ENCODE measurements at places on chromosomes 5 and 9.

DNA sequence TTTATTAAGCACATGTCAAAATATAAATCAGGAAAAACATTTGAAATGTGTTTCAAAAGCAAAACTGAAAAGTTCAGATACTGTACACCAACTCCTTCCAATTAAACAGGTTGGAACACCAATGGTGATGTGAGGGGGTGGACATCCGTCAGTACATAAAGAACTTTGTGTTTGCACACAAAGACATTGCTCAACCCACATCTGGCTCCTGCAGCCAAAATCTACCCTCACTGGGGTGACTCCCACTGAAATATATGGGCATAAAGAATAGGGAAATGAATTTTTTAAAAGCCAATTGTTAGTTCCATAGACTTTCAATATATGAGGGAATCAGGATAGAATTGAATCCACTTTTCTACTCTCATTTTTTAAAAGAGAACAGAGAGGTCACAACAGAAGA, 63.9 kb downstream of the MEGF9 start:
- DNase-seq = no peak

- no peak for DNase-seq
These were observed 383.9 kb downstream of the TLR4 start for GRCh38 chr9:118088090-118088489.

- no peak for DNase-seq
These were observed 569 bp downstream of the CAMK4 start for GRCh38 chr5:111224561-111225345.

GRCh38 chr5:122702524-122702875, 72.4 kb upstream of the SNX2 start:
- no peak for DNase-seq

DNA sequence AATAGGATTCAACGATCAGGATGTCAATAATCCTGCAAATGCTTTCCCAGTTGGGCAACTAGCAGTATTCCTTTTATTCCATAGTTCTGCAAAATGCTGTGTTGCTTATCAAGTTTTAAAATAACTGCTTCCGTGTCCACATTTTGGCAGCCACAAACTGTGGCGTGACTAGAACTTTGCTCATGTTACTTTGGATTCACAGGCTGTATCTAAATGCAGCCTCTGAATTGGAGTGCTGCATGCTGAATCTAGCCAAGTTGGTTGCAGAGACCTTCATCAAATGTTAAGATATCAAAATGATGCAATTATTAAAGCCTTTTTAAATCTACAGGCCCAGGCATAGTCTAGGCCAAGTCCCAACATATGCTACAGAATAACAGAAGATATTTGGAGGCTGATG, 249.2 kb downstream of the NR2F1-AS1 start:
- DNase-seq = no peak

GRCh38 chr5:1934801-1935429, 52.2 kb upstream of the IRX4 start:
- no peak for DNase-seq

- DNase-seq = peak; percentile 32
These were observed 1.3 kb downstream of the CD72 start for GRCh38 chr9:35616681-35617459.

DNA sequence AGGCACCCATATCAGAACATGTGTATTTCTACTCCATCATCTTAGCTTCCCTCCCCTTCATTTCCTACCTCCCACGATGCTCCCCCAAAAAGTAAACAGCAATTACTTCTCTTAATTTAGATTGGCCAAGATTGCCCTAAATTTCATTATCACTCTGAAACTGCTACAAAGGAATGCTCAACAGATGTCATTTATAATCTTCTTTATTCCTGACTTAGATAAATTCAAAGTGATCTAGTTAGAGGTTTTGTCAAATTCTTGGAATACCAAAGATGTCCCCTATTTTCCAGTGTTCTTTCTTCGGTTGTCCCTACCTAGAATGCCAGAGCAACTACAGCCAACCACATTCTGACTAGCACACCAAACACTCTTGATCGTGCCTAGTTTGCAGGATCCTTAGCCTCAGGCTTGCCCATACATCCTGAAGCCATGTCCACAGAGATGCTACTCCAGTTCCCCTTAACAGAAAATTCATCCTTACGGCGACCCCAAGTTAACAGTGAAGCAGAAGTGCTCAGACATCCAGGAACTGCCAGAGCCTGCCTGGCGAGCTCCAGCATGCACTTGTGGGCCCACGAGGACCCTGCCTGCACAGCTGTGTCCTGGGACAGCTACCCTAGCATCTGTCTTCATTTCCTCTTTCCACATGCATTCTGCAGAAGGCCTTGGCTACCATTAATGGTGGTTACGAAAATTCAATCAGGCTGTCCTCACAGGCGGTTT, 31.6 kb downstream of the DAP start:
- no peak for DNase-seq

- DNase-seq = no peak
These were observed 187.9 kb downstream of the EBF1 start for GRCh38 chr5:158911693-158912363.

GRCh38 chr5:34599471-34600117, 56.5 kb upstream of the RAI14 start:
- DNase-seq = no peak

DNA sequence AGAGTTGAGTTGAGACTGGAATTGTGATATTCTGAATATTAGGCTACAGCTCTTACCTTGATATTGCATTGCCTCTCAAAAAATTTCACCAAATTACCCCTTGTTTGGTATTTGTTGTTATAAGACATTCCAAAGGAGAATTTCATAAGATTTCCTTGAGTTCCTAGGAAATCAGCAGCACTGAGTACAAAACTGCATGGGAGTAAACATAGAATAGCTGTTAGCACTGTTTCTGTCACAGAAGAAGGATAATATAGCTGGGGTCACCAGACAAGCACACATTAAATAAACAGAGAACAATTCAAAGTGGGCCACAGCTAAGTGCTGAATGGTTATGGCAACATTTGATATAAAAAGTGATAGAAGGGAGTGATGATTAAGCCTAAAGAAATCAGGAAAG, 724.3 kb downstream of the PRELID2 start:
- no peak for DNase-seq

DNA sequence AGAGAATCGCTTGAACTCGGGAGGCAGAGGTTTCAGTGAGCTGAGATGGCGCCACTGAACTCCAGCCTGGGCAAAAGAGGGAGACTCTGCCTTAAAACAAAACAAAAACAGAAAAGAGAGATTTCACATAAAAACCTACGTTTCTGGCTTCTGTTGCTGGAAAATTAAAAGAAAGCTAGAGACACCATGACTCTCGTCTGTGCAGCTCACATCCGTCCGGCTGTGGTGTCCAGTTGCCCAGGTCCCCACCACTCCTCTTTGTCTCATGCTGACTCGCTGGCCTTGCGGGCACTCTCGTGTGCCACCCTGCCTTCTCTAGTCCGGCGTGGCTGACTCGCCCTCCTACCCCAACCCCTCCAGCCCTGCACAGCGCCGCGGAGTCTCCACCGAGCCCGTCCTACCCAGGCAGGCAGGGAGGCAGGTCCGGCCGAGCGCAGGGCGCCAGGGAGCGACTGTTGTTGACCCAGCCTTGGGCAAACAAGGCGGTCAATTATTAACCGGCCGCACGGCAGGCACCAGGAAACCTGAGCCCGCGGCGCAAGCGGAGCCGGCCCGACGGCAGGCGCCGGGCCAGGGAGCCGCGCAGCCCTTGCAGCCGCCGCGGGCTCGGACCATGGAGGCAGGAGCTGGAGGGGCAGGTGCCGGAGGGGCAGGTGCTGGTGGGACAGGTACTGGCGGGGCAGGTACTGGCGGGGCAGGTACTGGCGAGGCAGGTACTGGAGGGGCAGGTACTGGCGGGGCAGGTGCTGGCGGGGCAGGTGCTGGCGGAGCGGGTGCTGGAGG, at the start of gene PRRT1B:
PRRT1B (plus strand) TSS at position 521 of the 783 bp plus-strand sequence; CDS start at position 614, 93 bp downstream.
- no peak for DNase-seq

- no peak for DNase-seq
These were observed 846 bp upstream of the TRAF1 start for GRCh38 chr9:120927269-120928014.

GRCh38 chr5:52841114-52841513, 53.4 kb downstream of the ITGA1 start:
- DNase-seq = no peak

DNA sequence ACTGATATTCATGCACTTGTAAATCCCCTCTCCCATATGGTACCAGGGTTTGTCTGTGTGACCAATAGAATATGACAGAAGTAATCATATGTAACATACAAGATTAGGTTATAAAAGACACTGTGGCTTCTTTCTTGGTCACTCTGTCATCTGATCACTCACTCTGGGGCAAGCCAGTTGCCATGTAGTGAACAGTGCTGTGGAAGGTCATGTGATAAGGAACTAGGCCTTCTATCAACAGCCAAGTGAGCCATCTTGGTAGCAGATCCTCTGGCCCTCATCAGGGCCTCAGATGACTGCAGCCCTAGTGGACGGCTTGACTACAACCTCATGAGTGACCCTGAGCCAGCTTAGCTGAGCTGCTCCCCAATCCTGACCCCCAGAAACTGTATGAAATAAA, 30.0 kb upstream of the MATR3 start:
- DNase-seq = no peak

DNA sequence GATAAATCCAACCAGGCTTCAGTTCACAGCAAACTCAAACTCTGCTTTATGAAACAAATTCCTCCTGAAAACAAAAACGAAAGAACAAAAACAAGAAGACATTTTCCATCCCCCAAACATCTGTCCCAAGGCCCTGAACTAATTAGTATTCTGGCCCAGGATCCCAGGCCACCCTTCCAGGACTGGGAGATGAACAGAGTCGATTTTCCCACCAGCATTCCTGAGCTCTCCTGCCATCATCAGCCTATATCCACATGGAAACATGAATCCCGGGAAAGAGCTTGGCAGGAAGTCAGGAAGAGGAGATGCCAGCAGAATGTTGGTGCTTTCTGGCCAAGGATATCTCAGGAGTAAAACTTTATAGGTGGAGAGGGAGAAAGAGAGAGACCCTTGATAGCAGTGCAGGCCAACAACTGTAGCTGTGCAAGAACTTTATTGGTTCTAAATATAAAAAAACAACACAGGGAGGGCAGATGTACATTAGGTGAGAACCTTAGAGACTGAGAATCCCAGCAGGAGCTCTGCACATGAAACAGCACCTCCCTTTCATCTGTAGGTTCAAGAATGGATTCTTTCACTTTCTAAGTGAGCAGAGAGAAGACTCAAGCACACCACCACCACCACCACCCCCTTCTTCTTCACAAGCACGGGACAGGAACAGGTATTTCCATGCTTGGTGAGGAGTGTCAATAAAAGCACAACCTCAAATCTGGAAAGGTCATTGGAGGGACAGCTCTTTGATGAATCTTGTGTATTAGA, 190.7 kb upstream of the TAS2R1 start:
- DNase-seq = no peak

DNA sequence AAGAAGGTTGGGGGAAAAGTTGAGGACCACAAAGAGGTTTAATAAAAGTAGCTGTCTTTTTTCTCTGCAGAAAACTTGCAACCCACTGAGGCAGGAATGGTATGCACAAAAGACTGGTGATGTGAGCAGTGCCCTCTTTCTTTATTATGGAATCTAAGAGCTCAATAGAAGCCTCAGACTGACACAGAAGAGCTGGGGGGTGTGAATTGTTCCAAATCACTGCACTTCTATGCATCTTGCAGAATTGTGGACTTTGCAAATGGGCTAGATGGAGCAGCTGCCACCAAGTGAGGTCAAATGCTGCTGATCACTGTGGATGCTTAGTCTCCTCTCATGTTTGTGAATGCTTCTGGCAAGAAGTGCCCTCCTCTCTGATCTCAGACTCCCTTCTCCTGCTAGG, 227.1 kb downstream of the ZSWIM6 start:
- DNase-seq = no peak

DNA sequence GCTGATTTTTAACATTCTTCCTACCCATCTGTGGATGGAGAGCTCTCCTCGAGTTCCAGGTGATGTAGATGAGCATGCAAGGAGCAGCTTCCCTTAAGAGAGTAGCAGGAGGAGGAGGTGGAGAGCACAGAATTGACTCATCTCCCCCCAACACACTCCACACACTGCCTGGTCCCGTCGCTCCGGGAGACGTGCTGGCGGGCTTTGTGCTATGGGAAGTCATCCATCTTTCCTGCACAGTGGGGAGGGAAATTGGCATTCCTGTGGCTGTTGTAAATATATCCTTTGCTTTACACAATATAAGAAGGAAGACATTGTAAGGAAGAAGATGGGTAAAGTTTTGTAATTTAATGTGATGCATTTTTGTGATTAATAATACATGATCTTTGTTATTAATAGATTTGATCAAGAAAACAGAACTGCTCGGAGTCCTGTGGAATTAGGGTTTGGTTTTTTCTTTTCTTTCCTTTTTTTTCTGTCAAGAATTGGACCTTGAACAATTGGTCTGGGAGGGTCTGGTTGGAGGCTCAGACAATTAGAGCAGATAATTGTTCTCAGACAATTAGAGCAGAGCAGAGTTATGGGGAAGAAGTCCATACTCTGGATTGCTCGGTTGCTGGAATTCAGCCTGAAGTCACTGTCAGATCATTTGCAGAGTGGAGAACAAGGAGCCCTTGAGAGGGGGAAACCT, 297.8 kb downstream of the GADD45G start:
- no peak for DNase-seq

GRCh38 chr5:6722015-6722414, 8.8 kb downstream of the TENT4A start:
- no peak for DNase-seq

DNA sequence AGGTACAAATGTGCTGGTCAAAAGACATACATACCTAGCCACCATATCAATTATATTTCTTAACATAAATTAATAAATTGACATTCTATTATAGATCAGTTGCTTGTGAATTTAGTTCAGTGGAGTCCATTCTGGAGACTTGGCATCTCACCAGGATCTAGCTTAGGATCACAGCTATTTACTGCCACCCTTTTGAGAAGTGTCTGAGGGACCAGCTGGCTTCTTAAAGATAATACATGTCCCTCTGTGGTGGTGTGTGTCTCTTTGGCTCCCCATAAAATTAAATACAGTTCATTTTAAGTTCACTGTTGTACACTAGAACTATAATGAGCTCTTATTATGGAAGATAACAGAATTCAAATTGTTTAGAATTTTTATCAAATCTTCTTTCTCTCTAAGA, 290.7 kb downstream of the PRELID2 start:
- DNase-seq = no peak

DNA sequence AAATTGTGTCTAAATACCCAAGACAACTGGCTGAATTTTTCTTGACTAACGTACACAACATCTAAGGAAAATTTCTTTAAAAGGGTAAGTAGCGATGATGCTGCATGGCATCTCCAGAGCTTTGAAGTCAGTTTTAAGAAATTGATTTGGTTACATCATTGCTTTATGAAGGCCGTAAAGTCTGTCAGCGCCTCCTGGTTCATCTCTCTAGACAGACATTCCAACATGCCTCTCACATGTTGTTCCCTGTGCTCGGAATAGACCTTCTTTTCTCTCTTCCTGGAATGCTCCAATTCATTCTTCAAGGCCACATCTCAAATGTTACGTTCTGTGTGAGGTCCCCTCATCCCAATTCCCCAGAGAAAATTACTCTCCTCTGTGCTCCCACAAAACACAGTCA, 108.7 kb upstream of the SSBP2 start:
- no peak for DNase-seq

- no peak for DNase-seq
These were observed 160.7 kb downstream of the TTC39B start for GRCh38 chr9:15146268-15146700.

Data from T follicular helper cell (primary cell).